ENCODE measurements at places on chromosomes 6 and 20. TPM values are rescaled to one million over a fixed set of nuclear protein-coding genes. Genes with fewer than 3 reads are reported as not detected.

The IL20RA gene
- 1.3 TPM for total RNA-seq

- no peak for DNase-seq
These were observed 41.2 kb downstream of the PLCG1 start for GRCh38 chr20:41178495-41178894.

DNA sequence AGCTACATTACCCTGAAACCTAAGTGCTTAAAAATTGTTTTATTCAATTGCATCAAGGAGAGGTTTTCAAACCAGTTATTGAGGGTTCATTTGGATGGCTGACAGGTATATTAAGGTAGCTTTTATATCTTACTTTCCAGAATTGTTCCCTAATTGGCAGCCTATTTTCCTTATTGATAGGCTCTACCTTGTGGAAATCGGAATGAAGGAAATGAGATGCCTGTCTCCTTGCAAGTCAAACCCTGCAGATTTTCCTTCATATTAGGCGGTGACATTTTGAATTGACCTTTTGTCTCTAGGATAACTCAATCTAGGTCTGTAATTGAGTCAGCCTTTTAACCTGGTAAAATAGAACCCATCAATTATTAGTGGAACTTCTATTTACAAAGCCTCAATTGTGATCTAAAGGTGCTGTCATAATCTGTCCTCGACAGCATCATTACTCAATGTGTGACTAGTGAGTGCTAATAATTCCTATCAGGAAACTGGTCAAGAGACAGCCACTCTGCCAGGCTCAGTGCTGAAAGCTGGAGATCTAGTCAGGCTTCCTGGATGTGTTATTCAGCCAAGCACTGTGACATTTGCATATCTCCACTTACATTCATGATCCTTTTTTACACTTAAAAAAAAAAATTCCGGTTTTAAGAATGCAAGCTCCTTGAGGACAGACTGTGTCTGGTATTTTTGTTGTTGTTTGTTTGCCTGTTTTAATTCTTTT lies 20.1 kb downstream of the OPRM1 start:
- no peak for DNase-seq

GRCh38 chr6:137681445-137682009 lies 185.5 kb upstream of the TNFAIP3 start:
- no peak for DNase-seq

DNA sequence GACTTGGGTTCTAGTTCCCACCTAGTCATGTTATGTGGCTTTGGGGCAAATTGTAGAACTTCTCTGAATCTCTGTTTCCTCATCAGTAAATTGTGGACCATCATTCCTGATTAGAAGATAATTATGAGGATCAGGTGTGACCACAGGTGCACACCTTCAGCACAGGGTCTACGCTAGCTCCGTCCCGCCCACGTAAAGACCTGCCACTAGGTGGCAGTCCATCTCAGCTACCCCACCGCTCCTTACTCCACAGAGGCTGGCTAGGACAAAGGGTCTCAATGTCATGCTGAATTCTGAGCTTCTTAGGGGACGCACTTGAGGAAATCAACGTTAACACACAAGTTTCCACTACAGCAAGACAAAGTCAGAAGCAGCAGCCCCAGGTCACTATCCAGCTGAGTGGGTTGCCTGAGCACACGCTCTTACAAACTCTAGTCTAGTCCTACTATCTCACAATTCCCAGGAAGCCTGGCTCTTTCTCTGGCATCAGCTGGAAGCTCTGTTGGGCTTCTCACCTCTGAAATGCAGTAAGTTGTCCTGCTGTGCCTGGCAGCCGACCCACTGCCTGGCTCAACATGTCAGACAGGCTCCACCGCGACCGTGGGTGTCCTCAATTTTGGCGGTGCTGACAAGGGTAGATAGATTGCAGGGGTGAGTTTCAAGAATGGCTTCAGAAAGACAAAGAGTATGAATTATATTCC lies 2.0 kb upstream of the PLCG1 start:
- DNase-seq = no peak
